Activated B cell treated with CpG ODN at 0.5 μM for 24 hours (primary cell): ENCODE measurements at places on chromosomes 6 and 20. TPM values are rescaled to one million over a fixed set of nuclear protein-coding genes. Genes with fewer than 3 reads are reported as not detected.

DNA sequence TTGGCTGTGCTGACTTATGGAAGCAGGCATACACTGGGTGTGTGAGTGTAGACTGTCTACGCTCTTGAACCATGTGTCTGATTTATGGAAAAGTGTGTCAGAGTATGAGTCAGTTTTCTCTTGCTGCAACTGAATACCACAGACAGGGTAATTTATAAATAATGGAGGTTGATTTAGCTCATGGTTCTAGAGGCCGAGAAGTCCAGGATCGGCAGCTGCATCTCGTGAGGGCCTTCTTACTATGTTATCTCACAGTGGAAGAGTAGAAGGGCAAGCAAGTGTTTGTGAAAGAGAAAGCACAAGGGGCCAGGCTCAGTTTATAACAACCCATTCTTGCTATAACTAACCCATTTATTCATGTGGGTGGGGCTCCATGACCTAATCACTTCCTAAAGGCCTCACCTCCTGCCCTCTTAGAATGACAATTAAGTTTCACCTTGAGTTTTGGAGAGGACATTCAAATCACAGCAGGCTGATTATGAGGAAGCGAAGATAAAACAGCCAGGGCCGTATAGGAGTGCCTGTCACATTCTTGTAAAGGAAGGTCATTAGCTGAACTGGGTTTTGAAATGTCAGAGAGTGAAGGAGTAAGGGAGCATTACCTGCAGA, 6.7 kb downstream of the GPR31 start:
- DNase-seq = no peak

- no peak for DNase-seq
Observed at GRCh38 chr20:59598625-59599310, 5.6 kb upstream of the PHACTR3 start.

- no peak for DNase-seq
Observed at GRCh38 chr6:17703256-17703694, 3.5 kb downstream of the NUP153 start.

- no peak for DNase-seq
Observed at GRCh38 chr6:41318261-41318653, 17.2 kb upstream of the NCR2 start.

- DNase-seq = no peak
Observed at GRCh38 chr6:151338651-151339200, 52.6 kb downstream of the ZBTB2 start.

- DNase-seq = no peak
Observed at GRCh38 chr20:44581515-44581914, 864 bp upstream of the PKIG start.

GRCh38 chr20:57803508-57804005, 93.7 kb upstream of the PMEPA1 start:
- DNase-seq = no peak

GRCh38 chr6:296151-297122, 4.2 kb downstream of the DUSP22 start:
- no peak for DNase-seq

DNA sequence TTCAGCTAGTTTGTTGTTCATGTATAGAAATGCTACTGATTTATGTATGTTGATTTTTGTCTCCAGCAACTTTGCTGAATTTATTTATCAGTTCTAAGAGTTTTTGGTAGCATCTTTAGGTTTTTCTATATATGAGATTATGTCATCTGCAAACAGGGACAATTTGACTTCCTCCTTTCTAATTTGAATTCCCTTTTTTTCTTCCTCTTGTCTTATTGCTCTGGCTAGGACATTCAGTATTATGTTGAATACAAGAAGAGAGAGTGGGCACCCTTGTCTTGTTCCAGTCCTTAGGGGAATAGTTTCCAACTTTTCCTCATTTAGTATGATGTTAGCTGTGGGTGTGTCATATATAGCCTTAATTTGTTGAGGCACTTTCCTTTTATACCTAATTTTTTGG, 58.2 kb downstream of the CDH26 start:
- DNase-seq = no peak

GRCh38 chr20:41393705-41394066, 27.1 kb upstream of the EMILIN3 start:
- no peak for DNase-seq

DNA sequence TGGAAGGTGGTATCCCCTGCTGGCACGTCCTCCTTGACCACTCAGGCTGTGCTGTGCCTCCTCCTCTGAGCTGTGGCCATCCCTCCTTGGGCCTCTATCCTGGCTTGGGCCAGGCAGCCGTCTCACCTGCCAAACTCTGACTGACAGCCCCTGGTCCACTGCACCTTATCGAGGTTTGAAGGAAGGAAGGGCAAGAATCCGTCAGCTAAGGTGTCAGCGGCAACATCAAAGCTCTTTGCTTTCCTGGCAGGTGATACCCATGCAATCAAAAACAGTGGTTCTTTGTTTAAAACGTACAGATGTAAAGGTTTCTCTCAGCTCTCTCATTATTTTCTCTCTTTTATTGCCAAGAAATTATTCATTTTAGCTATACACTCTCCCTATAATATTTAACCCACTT, 203.9 kb downstream of the TBXT start:
- no peak for DNase-seq

GRCh38 chr20:2156666-2157624, 55.3 kb downstream of the STK35 start:
- DNase-seq = no peak

- no peak for DNase-seq
Observed at GRCh38 chr6:137040393-137040792, 4.4 kb downstream of the IL20RA start.

DNA sequence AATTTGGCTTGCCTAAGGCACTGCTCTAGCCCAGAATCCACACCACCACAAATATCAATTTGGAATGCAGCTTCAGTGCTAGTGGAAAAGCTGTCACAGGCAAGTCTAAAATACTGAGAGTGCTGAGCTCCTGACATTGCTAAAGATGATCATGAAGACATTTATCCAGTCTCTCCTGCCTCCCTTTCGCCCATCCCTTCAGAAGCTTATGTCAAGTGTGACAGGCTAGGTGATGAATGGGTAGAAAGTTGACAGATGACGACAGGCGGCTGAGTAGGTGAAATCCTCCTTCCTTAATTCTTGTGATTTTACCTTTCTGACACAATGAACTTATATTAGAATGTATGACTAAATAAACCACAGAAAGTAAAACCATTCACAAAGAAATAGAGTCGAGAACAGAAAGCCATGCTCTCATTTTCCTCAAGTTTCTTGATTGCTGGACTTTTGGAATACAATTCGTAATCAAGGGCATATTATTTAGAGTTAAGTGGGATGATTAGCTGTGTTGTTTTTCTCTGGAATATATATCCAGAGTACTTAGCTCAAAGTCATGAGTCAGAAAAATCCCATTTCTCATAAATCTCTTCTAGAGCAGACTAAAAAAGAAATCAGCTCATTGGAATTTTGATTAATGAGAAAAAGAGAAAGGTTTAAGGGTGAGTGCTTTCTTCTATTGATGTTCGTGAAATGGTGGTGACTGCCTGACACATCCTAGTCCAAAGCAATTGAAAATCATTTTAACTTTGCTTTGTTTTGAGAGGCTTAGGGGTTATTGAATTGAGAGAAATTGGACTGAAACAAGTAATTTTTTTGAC, 1228.2 kb upstream of the CITED2 start:
- DNase-seq = no peak

GRCh38 chr20:50146732-50147662, 6.5 kb downstream of the PEDS1 start:
- DNase-seq = peak; percentile 61

DNA sequence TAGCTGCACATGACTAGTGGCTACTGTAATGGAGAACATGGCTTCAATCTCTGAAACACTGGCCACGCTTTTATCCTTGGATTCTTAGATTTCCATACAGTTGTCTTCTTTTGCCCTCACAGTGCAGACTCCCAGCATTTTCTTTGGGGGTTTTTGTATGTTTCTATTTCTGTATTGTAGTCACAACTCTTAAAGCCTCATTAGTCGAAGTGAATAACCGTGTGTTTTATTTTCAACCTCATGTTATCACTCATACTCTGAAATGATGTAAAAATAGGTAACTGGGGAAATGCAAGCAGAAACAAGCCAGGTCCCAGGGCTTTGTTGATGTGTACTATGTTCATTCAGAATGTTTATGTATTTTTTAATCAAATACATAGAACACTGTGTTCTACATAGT, 162.9 kb downstream of the JARID2 start:
- no peak for DNase-seq

DNA sequence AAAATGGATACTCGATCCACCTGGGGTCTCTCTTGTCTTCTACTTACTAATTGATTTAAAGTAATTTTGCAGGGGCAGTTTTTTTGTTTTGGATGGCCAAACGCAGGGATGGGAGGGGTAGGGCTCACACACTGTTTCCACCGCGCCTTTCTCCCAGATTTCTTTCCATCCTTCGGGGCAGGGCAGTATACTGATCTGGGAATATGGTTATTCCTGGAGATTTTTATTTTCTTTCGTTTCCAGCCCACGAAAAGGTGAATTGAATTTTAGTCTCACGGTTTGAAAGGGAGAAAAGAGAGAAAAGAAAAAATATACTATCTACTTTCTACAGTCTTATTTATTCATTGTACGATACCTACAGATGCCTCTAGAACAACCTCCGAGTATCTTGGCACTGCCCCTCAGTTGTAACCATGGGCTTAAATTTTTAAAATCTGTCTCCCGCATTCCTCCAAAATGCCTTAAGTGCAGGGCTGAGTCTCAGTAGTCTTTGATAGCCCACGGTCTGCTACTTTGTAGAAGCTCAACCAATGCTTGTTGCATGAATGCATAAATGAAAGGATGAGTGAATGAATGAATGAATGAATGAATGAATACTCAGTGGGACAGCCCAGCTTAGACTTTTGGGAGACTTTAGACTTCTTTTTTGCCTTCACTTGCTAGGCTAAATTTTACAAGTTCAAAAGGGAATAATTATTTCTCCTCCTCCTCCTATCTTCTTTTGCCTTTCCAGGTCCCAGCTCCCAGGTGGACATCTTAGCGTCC, 18.1 kb upstream of the TRIM27 start:
- DNase-seq = no peak

DNA sequence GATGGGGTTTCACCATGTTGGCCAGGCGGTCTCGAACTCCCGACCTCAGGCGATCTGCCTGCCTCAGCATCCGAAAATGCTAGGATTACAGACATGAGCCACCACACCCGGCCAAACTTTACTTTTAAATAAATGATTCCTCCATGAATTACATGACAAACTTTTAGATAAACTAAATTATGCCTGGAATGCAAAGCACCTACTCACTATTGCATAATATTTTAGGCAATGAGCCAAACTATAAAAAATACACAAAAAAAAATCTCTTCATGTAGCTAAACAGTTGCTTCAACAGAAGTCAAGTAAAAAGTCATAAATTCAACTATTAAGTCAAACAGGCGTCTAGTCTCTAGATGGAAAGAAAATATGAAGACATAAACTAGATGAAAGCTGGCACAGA, 56.5 kb downstream of the PTPRK start:
- no peak for DNase-seq

- DNase-seq = no peak
Observed at GRCh38 chr20:41650231-41650948, 32.2 kb upstream of the CHD6 start.

DNA sequence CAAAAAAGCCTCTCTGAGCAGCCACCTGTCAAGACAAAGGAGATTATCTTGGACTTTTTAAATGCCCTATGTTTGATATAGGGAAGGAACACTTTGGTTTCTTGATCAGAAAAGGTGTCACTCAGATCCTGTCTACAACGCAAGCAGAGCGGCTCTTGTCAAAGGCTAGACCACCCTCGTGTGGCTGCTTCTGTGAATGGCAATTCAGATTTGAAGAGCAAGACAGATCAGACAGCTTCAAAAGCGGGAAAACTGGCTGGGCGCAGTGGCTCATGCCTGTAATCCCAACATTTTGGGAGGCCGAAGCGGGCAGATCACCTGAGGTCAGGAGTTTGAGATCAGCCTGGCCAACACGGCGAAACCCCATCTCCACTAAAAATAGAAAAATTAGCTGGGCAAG, 10.1 kb upstream of the NXT1 start:
- no peak for DNase-seq

GRCh38 chr20:52824494-52825216, 147.5 kb upstream of the TSHZ2 start:
- DNase-seq = no peak

DNA sequence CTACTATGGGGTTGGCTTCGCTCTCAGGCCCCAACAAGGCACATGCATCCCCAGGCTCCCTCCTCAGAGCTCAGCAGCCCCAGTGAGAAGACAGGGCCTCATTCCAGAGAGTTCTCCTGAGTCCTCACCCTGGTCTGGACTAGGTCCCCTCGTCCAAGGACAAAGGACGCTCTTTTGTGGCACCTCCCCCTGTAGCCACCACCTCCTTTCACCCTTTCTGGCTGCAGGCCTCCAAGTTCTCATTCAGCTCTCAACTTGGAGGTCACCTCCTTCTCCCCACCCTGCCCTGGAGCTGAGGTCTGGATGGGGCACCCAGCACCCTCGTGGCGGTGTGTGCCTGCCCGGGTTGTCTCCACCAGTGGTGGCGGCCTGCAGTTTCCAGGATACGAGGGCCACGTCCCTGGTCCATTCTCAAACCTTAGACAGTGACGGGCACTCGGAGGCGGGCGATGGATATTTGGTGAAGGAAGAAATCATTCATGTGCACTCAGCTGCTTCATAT, 2.5 kb downstream of the UNC93A start:
- no peak for DNase-seq

Gene UBR2
- 34.3 and 40.8 TPM in 2 replicates for total RNA-seq

Gene SNAP91
- total RNA-seq = not detected in 2 replicates

Gene ABHD16B
- not detected in 2 replicates for total RNA-seq

Gene ZNF292
- 54.8 and 66.6 TPM in 2 replicates for total RNA-seq

Gene CFB
- 0.29 TPM in 1 of 2 replicates, not detected in the other for total RNA-seq

Gene KCNK16
- total RNA-seq = not detected in 2 replicates

Gene PRL
- total RNA-seq = not detected in 2 replicates

Gene BIRC7
- not detected in 2 replicates for total RNA-seq

Gene ARMC2
- total RNA-seq = 3.5 and 4.3 TPM in 2 replicates

Gene PAQR8
- 6.8 and 8.0 TPM in 2 replicates for total RNA-seq

Gene PCSK2
- total RNA-seq = not detected in 2 replicates

Gene QKI
- 61.5 and 66.6 TPM in 2 replicates for total RNA-seq

Gene TRIM40
- not detected in 2 replicates for total RNA-seq

Gene BEND6
- not detected in 2 replicates for total RNA-seq
